Karpas-422 (cell line): ENCODE measurements at places on chromosomes 12 and 14. TPM values are rescaled to one million over a fixed set of nuclear protein-coding genes. Genes with fewer than 3 reads are reported as not detected.

DNA sequence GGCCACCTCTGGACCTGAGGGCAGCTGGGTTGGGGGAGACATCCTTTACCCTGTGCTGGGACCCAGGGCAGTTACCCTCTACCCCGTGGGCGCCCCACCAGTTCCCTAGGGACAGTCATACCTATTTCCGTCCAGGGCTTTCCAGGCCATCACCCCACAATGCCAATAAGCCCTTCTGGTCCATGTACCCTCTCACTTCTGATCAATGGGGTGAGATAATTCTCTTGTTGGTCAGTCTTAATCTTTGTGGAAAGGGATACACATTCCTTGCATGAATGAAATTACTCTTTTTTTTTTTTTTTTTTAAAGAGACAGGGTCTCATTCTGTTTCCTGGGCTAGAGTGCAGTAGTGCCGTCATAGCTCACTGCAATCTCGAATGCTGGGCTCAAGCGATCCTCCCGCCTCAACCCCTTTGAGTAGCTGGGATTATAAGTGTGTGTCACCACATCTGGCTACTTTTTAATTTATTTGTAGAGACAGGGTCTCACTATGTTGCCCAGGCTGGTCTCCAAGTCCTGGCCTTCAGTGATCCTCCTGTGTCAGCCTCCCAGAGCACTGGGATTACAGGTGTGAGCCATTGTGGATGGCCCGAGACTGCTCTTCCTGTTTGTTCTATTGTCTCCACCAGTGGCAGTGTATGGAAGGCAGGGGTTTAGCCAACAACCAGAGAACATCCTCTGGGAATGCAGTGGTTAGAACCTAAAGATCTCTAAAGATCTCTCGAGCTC, 46.3 kb upstream of the STON2 start:
- no peaks in the 10 kb centered on the region for H3K4me1 ChIP-seq
- no peak overlapping the region for H3K27ac ChIP-seq
- 0 out of 2 replicates have a peak, but pooled peaks cover 3% of the 10 kb centered on the region for H3K27me3 ChIP-seq
- H3K4me3 ChIP-seq = no peak overlapping the region
- H3K36me3 ChIP-seq = no peaks in the 10 kb centered on the region

Gene TAS2R31
- total RNA-seq = 9.5 and 18.0 TPM in 2 replicates

Gene KLRC1
- total RNA-seq = not detected in 2 replicates

DNA sequence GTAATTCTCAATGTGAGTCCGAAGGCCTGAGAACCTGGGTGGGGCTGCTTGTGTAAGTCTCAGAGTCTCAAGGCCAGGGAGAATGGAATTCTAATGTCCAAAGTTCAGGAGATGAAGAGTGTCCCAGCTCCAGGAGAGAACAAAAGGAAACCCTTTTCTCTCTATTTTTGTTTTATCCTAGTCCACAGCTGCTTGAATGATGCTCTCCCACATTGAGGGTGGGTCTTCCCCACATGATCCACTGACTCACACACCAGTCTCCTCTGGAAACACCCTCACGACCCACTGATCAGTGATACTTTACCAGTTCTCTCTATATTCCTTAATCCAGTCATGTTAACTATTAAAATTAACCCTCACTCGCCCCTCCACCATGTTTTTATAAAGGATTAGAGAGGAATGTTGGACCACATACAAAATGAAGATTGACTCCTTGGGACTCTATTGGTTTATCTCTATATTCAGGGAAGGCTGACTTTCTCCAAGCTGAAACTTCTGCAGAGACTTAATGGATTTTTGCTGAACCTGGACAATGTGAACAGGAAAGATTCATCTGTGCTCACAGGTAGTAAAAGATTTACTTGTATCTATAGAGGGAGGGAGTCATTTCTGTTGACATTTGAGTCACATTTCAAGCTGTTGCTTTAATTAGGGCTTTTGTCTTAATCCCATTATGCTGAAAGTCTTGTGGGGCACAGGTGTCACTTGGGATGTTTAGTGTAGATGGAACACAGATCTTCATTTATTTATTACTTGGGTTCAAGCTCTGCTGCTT, 1061.0 kb upstream of the TMEM132C start:
- H3K4me1 ChIP-seq = no peaks in the 10 kb centered on the region
- no peak overlapping the region for H3K27ac ChIP-seq
- no peaks in the 10 kb centered on the region for H3K27me3 ChIP-seq
- H3K36me3 ChIP-seq = no peaks in the 10 kb centered on the region

Gene SCN8A
- 0.11 and 0.22 TPM in 2 replicates for total RNA-seq

- no peak overlapping the region for H3K27ac ChIP-seq
- H3K27me3 ChIP-seq = no peaks in the 10 kb centered on the region
- H3K4me3 ChIP-seq = no peak overlapping the region
- no peaks in the 10 kb centered on the region for H3K4me1 ChIP-seq
Measured at GRCh38 chr14:80387563-80387981, 176.3 kb upstream of the DIO2 start.

DNA sequence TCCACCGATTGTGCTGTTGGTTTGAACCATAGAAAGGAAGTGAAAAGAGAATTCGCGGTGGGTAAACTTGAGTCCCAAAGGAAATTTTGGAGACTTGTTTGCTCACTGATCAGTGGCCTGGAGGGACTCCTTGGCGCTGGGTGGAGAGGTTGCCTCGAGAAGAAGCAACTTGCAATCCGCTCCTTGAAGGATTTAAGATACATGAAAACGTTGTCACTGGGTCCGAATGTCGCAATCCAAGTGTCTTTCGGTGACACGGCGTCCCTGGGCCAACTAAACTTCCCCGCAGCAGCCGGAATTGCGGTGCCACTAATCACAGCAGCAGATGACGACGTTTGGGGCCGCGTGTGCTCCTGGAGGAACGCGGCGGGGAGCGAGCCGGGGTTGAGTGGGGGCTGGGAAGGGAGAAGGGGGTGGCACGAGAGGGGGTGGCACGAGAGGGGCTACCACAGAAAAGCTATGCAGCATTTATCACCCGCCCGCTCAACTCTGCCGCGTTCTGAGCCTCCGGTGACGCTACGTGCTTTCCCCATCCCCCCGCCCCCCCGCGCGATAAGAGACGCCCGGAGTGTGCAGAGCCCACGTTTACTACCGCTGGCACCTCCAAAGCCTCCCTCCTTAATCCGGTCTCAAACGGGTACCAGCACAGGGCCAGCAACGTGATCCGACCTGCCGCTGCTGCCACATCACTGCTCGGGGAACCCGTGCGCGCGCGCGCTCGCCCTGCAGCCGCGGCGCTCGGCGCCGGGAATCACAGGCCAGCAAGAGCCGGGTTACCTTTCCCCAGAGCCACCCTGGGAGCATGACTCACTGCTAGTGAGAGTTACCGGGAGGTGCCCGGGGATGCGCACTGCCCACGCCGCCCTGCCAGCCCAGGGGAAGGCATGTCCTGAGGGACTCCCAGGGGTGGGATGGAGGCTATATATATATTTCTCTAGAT, 833 bp upstream of the BHLHE41 start:
- H3K27me3 ChIP-seq = peaks cover 4% of the 10 kb centered on the region; the same call in 1 of the 2 replicates
- no peak overlapping the region for H3K27ac ChIP-seq
- DNase-seq = peak; percentile 74
- H3K4me1 ChIP-seq = peaks cover 41% of the 10 kb centered on the region

Gene RTL1
- total RNA-seq = 0.11 TPM in 1 of 2 replicates, not detected in the other

DNA sequence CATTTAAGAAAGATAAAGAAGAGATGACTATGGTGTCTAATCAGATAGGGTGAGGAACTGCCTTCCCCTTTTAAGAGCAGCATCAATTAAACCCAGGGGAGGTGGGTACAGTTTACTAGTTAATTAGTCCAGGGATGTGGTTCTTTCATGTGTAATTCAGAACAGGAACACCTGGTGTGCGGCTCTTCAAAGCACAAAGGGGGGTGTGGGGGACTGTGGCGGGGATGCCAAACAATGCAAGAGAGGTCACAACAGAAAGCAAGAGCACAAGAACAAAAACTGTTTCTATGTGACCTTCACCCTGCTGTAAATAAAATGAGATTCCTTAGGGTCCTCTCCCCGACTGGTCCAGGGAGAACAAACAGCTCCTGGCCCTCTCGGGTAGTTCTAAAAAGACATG, 183.9 kb upstream of the SOX5 start:
- H3K4me3 ChIP-seq = no peak overlapping the region
- no peaks in the 10 kb centered on the region for H3K36me3 ChIP-seq
- DNase-seq = no peak
- H3K27me3 ChIP-seq = no peaks in the 10 kb centered on the region
- H3K4me1 ChIP-seq = peaks cover 2% of the 10 kb centered on the region

GRCh38 chr12:32395026-32395425, 4.3 kb upstream of the FGD4 start:
- H3K4me1 ChIP-seq = peaks cover 10% of the 10 kb centered on the region
- no peak for DNase-seq
- H3K27me3 ChIP-seq = no peaks in the 10 kb centered on the region; the same call in 1 of the 2 replicates
- no peak overlapping the region for H3K27ac ChIP-seq
- no peaks in the 10 kb centered on the region for H3K36me3 ChIP-seq

Gene PLEKHG7
- not detected in 2 replicates for total RNA-seq

Gene KRT2
- total RNA-seq = not detected in 2 replicates

GRCh38 chr12:117380083-117380482, 18.7 kb upstream of the NOS1 start:
- H3K4me3 ChIP-seq = no peak overlapping the region
- no peak overlapping the region for H3K27ac ChIP-seq
- DNase-seq = peak; percentile 75
- no peaks in the 10 kb centered on the region for H3K27me3 ChIP-seq
- no peaks in the 10 kb centered on the region for H3K4me1 ChIP-seq
